ENCODE measurements at places on chromosomes 3 and 15.

- no peak for DNase-seq
Observed at GRCh38 chr15:36897834-36898233, 202.5 kb downstream of the MEIS2 start.

DNA sequence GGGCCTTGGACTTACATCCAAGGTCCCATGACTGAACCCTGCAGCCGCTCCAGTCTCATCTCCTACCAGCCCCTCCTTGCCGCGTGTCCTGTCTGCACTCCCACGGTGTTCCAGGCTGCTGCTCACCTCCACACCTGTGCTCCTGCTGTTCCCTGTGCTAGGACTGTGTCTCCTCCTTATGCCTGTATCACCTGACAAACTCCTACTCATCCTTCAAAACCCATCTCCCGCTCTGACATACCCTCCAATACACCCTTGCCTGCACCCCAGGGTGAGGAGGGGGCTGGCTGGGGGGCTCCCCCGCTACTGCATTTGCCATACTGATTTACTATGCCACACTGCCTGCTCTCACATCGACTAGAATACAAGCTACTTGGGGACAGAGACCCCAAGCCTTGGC is 53.6 kb downstream of the CYP11A1 start:
- DNase-seq, result no peak

- no peak for DNase-seq
Observed at GRCh38 chr3:42019144-42019952, 57.4 kb upstream of the ULK4 start.

GRCh38 chr3:190119461-190120268 is 1.0 kb downstream of the P3H2 start:
- no peak for DNase-seq

- DNase-seq, result no peak
Observed at GRCh38 chr3:188168186-188168585, 14.2 kb downstream of the LPP start.

DNA sequence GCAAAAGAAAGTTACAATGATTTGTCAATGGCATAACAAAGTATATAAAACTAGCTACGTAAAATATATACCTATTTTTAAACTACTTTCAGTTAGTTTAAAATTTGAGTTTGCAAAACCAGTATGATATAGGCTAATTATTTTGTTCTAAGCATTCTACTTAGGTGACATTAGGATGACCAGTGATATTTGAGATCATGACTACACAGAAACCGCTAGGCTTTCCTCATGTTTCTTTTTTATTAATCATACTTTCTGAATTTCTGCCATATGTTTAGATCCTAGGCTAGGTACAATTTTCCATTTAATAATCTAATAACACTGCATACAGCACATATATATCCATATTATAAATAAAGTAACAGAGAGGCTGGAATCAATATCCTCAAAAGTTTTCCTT is 52.4 kb upstream of the XRN1 start:
- no peak for DNase-seq

GRCh38 chr15:64865126-64865997 is 23.6 kb downstream of the PLEKHO2 start:
- no peak for DNase-seq

- DNase-seq, result no peak
Observed at GRCh38 chr3:129161860-129162271, 1.0 kb upstream of the ISY1 start.

- no peak for DNase-seq
Observed at GRCh38 chr15:99981191-99981647, 248.0 kb upstream of the LYSMD4 start.

DNA sequence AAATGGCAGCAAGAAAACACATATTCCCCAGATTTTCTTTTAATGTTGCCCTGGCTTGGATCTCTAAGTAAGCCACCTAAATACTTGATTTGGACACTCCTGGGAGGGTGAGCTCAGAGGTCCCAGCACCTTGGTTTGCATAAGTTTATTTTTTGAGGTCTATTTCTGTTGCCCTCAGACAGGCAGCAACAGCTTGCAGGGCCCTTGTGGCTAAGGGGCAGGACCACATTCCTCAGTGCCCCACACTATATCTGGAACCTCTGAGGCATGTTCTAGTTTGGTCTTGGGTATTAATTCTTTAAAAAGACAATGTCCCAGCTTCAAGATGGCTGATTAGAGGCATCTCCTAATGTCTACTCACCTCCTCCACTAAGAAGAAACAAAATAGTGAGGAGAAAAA is 57.5 kb downstream of the IGSF11 start:
- DNase-seq, result no peak

GRCh38 chr15:58566029-58566428 is 134.2 kb downstream of the LIPC start:
- DNase-seq, result no peak

DNA sequence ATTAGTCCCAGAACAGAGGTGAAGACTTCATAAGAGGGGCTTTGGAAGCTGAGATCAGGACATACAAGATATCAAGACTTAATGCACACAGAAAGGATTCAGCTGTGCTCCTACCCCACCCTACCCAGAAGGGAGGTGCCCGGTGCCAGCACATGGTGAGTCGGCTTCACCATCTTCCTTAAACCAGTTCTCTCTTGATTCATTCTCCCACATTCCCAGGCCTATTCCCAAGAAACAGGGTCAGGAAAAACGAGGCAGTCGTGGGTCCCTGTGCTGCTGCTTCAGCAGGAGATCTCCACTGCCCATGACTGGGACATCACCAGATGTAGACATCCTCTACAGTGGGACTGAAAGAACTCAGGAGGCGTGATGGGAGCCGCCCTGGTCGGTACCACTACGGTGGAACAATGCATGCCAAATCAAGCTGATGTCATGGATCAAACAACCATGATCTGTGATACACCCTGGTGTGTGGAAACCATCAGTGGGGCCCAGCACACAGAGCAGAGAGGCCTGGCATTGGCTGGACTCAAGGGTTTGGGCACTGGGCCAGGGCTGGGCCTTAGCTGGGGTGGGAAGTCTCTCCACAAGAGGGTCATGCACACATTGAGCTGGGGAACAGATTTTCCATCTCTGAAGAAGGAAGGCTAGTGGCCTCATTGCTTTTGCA is 41.9 kb downstream of the CCDC12 start:
- no peak for DNase-seq

DNA sequence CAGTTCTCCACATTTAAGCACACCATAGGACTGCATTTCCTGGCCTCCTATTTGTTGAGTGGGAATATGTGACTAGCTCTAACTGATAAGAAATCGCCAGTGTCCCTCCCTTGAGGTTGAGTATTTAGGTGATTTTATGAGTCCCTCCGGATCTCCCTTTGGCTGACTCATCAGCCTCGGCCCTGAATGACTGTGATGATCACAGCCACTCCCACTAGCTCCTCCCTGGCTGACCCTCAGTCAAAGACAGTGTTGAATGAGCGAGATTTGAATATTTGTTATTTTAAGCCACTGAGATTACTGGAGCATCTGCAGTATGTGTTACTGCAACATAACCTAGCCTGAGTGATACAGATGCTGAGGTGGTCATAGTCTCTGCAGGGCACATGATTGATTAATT is 515.3 kb downstream of the EPHB1 start:
- no peak for DNase-seq

- no peak for DNase-seq
Observed at GRCh38 chr15:43552256-43552655, 34.8 kb downstream of the MAP1A start.

GRCh38 chr3:150762662-150763121 is 277 bp downstream of the SIAH2 start:
- DNase-seq, result no peak

GRCh38 chr3:184186184-184186901 is at the start of gene ABCF3:
Gene ABCF3, plus strand, starts transcription at chr3:184186199. Its CDS starts 9 bp downstream, at chr3:184186208.
- no peak for DNase-seq

GRCh38 chr3:160986069-160986468 is 119.1 kb downstream of the B3GALNT1 start:
- DNase-seq, result peak; percentile 98

DNA sequence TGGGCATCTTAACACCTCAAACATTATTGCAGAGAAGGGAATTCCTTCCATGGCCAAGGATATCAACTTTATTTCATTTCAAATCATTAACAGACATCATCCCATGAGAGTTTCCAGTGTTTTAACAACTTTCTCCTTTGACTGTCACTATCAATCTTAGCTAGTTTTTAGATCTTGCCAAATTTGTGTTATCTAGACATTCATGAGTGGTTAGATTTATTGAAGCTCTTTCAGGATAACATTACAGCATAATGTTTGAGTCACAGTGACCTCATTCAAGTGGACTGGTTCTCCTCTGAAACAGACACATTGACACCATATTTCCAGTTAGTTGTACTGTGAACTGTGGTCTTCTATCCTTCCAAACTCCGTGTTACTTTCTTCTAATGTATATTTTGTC is 8.6 kb upstream of the TNFAIP8L3 start:
- no peak for DNase-seq

DNA sequence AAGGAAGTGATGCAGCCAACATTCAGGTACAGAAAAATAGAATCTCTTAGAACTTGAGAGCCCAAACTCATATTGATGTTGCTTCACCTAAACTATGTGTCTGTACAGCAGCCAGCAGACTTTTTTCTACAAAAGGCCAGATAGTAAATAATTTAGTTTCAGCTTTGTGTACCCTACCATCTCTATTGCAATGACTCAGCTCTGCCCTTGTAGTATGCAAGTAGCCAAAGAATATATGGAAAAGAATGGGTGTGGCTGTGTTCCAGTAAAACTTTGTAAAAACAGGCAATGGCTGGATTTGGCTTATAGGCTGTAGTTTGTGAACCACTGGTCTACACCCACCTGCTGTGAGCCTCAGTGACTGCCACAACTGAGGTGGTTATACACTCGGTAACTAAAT is 392.5 kb upstream of the RARB start:
- no peak for DNase-seq

GRCh38 chr3:178629430-178630178 is 93.4 kb downstream of the KCNMB2 start:
- DNase-seq, result no peak

DNA sequence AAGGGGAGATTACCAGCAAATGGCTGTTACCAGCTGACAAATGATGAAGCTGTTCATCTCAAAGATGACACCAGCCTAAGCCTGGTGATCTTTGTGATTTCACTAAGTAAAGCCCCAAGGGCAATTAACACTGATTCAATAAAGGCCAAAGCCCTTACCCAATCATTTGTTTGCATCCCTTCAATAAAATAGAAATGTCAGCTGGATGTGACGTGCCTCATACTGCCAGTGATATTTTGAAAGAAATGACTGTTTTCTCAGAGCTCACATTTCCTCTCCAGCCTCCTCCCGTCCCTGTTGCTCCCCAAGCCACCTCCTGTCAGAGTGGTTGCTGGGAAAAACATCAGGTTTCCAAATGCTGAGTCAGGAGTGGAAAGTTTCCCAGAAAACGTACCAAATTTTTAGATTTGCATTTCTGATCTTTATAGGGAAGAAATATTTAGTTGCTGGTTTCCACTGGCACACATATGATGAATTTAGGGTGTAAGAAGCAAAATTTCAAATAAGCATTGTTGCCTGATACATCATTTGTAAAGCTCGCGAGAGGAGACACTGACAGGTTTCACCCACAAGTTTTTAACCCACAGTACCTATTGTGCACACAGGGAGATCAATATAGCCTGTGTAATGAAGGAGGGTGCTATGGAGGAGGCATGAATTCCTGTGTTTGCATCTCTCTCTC is 21.0 kb downstream of the C2CD4A start:
- no peak for DNase-seq

DNA sequence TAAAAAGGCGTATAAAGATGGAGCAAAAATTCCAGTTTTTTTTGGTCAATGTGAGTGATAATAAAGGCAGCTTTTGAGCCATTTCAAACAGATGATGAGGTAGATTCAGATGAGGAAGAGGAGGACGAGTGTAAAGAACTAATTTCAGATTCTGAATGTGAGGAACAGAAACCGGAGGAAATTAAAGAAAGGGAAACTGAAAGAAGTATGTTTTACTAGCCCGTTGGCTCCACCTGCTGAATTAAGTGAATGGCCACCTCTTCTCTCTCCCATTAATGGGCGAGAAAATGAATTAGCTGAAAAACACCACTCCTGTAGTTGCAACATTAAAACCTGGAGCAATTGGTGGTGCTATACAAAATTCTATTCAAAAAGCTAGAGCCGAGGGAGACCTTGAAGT is 55.4 kb downstream of the CYP19A1 start:
- no peak for DNase-seq

DNA sequence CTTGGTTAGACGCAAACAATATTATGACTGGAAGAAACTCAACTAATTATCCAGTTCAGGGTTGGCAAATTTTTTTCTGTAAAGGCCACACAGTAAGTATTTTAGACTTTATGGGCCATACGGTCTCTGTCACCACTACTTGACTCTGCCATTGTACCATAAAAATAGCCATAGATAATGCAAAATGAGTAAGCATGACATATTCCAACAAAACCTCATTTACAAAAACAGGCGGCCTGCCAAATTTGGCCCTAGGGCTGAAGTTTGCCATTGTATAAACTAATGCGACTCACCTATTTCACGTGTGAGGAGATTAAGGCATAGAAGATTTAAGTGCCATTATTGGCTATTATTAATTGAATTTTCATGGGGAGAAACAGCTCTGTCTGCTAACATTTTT is 116.8 kb upstream of the CNTN6 start:
- no peak for DNase-seq

DNA sequence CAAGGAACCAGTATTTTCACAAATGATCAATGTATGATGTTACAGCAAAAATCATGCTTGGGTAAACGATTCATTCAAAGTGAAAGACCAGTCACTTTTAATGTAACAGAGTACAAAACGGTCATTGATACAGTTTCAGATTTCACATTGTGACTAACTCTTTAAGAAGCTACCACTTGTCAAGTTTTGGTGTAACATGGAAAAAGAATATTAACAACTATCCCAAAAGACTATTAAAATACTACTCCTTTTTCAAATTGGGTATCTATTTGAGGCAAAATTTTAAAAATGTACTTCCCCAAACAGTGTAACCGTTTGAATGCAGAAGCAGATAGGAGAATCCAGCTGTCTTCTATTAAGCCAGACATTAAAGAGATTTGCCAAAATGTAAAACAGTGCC is 31.7 kb downstream of the AKAP13 start:
- no peak for DNase-seq

- no peak for DNase-seq
Observed at GRCh38 chr3:56113231-56113630, 355.0 kb downstream of the ERC2 start.

- no peak for DNase-seq
Observed at GRCh38 chr15:29888646-29889045, 66.4 kb upstream of the TJP1 start.

- DNase-seq, result no peak
Observed at GRCh38 chr15:36175186-36175740, 404.2 kb upstream of the CDIN1 start.

- no peak for DNase-seq
Observed at GRCh38 chr3:53703630-53704362, 142.4 kb downstream of the CHDH start.

- no peak for DNase-seq
Observed at GRCh38 chr3:75180235-75180944, 483.7 kb upstream of the FRG2C start.

- DNase-seq, result no peak
Observed at GRCh38 chr15:37219211-37219701, 118.9 kb upstream of the MEIS2 start.
